ENCODE measurements at places on chromosomes 11 and 22.
A peak's percentile ranks its signal among the peaks of the same experiment; 100 is the strongest.

DNA sequence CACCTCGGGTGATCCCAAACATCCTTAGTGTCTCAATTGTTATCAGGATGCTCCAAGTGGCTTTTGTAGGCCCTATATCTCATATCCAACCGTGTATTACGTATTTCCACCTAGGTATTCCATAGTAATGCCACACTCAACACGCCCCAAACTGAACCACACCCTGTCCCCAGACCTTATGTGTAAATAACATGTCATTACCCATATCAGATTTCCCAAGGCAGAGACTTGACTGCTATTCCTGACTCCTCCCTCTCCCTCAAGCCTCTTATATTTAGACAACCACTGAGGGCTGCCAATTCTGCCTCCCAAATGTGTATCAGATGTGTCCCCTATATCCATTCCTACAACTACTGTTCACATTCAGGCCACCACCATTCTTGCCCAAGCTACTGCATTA lies 132.8 kb upstream of the NCAM1 start:
- DNase-seq: no peak

DNA sequence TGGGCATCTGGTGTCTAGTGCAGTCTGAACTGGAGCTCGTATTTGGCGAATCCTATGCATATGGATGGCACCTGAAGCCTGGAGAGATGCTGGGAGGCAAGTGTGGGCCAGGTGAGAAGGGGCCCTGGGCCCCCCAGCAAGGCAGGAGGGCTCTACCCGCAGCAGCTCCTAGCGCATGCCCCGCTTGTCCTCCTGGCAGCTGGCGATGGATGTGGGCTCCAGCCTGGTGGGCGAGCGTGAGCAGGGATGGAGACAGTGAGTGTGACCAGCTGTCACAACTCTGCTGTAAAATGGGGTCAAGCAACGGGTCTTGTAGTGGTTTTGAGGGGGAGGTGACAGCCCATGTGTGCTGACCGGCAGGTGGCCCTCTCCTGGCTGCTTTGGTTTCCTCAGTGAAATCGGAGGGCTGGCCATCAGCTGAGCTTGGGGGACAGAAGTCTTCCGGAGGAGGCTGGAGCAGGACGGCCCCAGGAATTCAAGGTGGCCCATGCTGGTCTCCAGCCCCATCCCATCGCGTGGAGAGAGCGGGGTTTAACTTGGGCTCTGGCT lies 12.0 kb downstream of the FRMD8 start:
- DNase-seq: no peak

GRCh38 chr22:40602231-40602630 lies 34.3 kb downstream of the MRTFA start:
- no peak for DNase-seq

- no peak for DNase-seq
Observed at GRCh38 chr22:19057999-19058491, 64.2 kb downstream of the DGCR2 start.

- peak; percentile 55 for DNase-seq
Observed at GRCh38 chr11:73507086-73507485, 90.8 kb downstream of the FAM168A start.

GRCh38 chr11:121456151-121456550 lies 3.4 kb upstream of the SORL1-AS1 start:
- no peak for DNase-seq

DNA sequence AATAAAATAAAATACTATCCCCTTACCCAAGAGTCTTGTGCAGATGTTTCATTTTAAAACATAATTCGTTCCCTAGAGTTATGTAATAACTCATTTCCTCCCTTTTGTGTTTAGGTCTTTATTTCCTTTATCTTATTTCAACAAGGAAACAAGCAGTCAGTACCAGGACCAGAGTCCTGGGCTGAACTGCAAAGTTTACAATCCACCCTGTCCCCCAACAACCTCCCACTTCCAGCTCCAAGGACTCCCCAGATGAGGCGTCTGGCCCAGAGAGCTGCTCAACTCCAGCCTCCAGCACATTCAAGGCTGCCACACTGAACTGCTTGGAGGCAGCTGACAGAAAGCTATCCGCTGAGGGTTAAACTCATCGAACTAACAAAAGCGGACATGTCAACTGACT lies 4.5 kb downstream of the POLDIP3 start:
- no peak for DNase-seq

GRCh38 chr11:68966894-68967780 lies 13.6 kb downstream of the MRGPRD start:
- no peak for DNase-seq

DNA sequence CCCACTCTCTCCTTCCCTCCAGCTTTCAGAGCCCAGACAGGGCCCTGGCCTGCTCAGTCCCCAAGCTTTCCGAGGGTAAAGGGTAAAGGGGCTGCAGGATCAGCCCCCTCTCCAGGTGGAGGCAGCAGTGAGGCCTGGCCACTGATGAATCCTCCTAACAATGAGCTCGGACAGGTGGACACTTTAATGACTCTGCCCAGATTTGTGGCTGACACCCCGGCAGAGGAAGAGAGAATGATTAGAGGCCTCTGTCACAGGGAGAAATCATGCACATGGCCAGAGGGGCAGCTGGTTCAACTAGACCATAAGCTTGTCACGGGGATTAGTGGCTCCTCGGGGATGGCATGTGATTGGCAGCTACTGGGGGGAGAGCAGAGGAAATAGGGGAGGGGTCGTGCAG lies 587.5 kb upstream of the B3GAT1 start:
- DNase-seq: no peak

DNA sequence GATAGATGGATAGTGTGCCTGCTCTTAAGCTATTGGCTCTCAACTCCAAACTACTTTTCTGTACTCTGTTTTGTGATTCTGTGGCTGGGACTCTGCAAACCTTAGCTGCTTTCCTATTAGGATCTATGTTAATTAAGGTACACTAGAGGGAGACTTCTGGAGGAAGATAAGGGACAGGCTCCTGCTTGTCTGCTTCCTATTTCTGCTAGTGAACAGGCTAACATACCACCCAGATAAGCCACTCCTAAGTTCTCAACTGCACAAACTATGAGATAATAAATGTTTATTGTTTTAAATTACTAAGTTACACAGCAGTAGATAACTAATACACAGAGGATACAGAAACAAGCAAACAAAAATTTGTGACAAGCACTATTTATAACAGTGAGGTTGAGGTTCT lies 10.2 kb upstream of the NXPE2 start:
- DNase-seq: no peak

DNA sequence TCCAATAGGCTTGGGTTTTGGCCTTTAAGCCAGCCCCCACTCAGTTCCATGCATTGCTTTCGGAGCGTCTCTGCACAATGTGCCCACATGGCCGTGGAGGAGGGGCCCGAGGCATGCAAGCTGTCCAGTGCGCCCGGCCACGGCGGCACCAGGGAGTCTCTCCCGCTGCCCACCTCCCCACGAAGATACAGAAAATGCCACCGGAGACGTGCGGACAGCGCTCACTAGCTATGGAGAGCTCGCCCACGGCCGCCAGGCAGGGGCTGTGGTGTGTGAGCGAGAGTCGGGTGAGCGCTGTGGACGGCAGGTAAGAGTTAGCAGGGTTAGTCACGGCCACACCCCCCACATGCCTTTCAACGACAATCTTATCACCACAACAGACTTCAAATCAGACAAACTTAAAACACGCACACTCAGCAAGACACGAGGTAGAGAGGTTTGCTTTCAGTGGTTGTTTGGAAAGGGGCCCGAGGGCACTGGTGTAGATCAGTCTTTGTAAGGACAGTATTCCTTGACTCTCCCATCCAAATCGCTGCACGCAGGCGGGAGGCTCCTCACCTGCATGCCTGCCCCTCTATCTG lies 18.7 kb upstream of the BID start:
- DNase-seq: no peak

- DNase-seq: no peak
Observed at GRCh38 chr11:36390963-36391471, 94.9 kb downstream of the PRR5L start.

DNA sequence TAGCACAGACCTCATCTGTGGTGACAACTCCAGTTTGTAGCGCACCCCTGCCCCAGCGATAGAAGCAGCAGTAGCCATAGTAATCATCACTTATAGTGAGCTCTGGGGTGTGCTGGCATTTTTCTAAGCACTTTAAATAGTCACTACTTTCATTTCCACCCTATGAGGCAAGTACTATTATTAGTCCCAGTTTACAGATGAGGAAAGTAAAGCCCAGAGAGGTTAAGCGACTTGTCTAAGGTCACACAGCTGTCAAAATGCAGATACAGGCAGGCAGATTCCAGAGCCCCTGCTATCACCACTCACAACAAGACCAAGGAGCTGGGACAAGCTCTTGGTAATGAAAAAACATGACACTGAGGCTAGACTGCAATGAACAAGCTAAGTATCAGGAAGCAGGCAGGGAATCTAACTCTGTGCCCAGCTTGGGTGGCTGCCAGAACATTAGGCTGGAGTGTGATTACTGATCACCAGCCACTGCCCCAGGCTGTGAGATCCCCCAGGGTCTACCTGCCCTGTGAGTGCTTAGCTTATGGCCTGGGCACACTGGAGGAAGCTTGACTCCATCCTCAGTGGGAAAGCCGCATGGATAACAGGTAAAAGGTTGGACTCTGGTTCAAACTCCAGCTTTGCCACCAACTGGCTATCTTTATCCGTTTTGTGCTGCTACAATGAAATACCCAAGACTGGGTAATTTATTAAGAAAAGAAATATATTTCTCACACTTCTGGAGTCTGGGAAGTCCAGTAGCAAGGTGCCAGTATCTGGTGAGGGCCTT lies 561.1 kb downstream of the MN1 start:
- DNase-seq: peak; percentile 23

DNA sequence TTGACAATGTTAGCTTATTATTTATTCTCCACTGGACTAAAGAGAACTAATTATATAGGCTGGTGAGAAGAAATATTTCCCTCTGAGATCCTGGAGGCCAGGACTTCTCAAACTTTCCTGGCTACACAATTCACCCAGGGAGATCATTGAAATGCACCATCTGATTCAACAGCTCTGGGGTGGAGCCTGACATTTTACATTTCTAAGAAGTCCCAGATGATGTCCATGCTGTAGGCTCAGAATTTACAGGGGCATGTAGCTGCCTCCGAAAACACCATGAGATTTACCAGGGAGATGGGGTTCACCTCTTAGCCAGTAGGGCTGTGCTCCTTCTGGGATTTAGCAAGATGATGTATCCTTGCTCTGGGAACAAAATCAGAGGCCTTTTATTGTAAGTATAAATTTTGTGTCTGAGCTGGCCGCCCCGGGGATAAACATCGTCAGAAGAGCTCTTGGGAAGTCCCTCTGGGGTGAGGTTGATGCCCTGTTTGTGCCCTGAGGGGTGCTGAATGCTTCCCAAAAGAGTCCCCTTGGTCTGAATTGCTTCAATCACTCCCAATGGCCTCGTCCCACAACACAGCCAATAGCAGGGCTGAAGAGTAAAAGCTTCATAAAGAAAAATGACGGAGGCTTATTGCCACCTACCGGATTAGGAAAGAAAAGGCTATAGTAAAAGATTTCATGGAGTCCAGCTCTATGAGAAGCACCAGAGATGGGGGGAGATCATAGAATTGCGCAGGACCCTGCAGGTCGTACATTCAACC lies 33.4 kb upstream of the API5 start:
- DNase-seq: peak; percentile 51

DNA sequence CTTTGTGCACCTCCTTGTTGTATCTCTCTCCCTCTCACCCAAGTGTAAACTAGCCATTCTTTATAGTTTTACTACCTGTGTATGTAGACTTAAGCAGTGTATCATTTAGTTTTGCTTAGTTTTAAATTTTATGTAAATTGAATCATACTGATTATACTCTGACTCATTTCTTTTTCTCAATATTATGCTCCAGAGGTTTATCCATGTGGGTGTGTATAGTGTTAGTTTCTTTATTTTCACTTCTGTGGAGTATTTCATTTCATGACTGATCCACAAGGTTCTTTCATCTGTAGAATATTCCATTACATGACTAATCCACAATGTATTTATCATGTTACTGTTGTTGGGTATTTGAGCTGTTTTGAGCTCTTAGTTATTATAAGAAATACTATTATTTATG lies 62.0 kb downstream of the CCDC34 start:
- peak; percentile 58 for DNase-seq

All from fibroblast of skin of right biceps (primary cell).